ENCODE measurements at places on chromosomes 4 and X.

- no peak for DNase-seq
These were observed 187.6 kb upstream of the GPC4 start for GRCh38 chrX:133602881-133603280.

GRCh38 chr4:141768954-141769353, 132.6 kb downstream of the IL15 start:
- no peak for DNase-seq

DNA sequence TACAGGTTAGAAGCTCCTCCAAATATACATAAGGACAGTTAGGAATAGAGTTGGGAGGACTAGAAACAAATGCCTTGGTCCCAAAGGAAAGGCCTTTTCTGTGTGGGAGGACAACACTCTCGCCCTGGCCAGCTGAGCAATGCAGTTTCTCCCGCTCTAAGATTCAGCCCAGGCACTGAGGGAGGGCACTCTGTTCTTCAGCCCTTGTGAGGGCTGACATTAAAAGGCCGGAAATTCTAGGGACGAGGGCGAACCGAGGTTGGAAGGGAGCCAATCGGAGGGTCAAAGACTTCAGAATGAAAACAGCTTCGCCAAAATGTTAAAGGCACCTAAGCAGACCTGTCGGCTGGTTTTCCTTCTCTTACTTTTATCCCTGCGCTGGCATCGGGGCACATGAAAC, 2.9 kb upstream of the PTCHD1 start:
- no peak for DNase-seq

DNA sequence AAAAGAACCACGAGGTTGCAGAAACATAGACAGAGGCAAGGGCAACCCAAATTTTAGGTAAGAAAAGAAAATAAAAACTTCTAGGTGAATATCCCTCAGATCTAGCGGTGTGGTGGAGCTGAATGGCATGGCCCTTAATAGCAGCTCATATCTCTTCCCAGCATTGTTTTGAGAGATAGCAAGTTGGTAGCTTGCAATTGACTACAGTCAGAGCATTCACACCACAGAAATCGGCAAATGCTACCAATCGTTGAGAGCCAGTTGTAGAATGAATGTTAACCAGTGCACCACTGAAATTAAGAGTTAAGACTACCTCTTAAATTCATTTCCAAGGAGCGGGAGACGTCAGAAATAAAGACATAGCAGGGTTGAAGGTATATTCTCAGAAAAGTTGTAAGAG, 184.0 kb upstream of the KIT start:
- no peak for DNase-seq

DNA sequence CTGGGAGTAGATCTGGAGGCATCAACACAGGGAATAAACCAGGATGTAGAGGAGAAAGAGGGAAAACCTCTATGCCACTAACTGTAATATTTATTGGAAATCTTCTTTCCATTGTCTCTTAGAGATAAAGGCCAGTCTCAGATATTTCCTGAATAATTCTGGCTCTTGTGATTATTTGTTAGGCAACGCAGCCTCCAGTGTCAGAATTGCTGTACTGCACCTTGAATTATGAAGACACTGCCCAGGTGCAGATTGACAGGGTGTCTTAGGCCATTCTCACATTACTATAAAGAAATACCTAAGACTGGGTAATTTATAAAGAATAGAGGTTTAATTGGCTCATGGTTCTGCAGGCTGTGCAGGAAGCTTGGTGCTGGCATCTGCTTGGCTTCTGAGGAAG, 100.7 kb upstream of the ZDHHC15 start:
- no peak for DNase-seq

- DNase-seq = no peak
These were observed 22.0 kb downstream of the GUCY1B1 start for GRCh38 chr4:155780775-155781174.

- DNase-seq = no peak
These were observed 1153.6 kb downstream of the FSTL5 start for GRCh38 chr4:161010227-161010626.

DNA sequence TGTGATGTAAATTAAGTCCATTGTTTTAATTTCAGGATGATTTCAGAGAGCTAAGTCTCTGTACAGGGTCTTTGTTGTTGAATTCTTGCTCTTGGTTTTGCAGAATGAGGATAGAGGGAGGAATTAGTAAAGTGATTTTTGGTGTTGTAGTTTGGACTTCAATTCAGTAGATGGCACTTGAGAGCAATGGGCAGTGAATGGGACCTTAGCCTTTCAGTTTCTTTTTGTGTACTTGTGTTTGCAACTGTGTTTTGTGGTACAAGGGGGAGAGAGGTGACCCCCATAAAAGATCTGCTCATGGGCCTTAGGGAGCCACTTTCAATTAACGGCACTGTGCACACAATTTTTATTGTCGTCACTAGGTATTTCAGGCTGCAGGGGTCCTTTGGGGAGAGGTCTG, 340.0 kb downstream of the DCAF12L2 start:
- DNase-seq = no peak

DNA sequence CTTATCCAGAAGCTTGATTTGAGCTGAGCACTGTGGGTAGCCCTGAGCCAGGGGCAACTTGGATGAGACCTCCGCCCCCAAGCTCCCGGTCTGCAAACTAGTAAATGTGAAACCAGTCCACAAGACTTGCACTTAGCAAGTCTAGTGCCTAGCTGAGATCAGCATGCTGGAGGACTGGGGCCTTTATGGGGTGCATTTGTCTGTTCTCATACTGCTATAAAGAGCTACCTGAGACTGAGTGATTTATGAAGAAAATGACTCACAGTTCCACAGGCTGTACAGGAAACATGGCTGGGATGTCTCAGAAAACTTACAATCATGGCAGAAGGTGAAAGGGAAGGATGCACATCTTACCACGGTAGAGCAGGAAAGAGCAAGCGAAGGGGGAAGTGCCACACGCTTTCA, 42.1 kb upstream of the HOPX start:
- no peak for DNase-seq

GRCh38 chr4:46081248-46081647, 42.6 kb downstream of the GABRG1 start:
- no peak for DNase-seq

DNA sequence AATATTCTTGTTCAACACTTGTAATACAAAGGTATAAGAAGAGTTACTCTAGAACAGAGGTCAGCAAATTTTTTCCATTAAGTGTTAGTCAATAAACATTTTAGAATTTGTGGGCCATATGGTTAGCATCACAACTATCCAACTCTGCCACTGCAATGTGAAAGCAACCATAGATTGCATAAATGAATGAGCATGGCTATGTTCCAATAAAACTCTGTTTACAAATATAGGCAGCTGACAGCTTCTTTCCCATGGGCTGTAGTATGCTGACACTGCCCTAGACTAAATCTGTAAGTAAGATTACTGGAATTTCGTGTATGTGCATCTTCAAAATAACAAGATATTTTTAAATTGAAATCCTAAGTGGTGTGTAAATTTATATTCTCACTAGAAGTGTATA, 73.7 kb downstream of the GABRA2 start:
- DNase-seq = no peak

DNA sequence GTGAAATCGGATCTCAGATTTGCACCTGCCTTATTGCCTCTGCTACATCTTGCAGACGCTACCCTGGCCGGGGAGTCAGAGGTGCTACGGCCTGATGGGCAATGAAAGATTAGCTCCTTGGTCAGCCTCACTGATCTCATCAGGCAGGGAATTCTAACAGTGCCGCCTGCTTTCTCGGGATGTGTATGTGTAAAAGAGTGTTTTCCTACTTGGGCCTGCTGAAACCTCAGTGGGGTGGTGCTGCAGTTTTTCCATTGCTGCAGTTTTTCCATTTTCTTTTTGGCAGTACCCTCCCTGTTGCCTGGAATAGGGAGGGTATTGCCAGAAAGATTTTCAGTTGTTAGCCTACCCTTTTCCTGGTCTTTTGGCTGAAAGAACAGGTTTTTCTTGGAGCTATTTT, 117.5 kb downstream of the CDKL5 start:
- DNase-seq = no peak

- DNase-seq = peak; percentile 24
These were observed 407.4 kb upstream of the AADAT start for GRCh38 chr4:170497112-170497511.

GRCh38 chr4:105625214-105625613, 72.8 kb downstream of the ARHGEF38 start:
- DNase-seq = no peak

DNA sequence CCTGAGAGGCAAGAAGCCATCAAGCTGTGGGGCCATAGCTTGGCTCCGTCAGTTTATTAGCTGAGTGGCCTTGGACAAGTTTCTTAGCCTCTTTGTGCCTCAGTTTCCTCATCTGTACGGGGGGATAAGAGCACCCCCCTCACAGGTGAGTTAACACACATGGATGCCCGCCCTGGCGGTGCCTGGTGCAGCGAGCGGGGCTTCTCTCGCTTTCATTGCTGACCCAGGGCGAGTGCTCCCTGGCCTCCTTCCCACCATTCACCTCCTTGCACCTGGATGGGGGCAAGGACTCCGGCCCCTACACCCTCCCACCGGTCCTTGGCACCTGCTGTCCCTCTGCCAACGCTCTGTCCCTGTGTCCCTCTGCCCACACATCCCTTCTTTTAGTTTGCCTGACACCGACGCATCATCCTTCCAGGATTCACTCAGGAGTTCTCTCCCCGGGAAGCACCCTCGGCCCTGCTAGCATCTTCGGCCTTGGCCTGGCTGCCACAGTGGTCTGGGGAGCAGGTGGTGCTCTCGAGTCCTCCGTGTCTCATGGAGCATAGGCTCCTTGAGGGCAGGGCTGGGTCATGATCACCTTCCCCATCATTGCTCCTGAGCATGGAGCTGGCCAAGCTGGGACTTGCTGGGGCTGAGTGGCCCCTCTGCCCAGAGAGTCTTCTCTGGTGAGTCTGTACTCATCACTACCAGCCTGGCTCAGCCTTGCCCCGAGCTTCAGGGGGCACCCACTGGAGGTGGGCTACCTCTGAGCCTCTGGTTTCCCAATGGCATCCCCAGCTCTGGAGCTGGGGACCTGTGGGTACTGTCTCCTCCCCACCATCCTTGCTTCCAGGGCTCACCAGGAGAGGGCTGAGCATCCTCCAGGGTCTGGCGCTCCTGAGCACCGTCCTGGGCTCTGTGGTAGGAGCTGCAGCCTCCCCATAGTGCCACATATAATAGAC, 53.8 kb upstream of the SORCS2 start:
- no peak for DNase-seq

GRCh38 chr4:173529477-173530325, at the start of gene HAND2:
TSS of gene HAND2 (minus strand) at chr4:173530229. CDS start at chr4:173529289, 940 bp downstream.
- no peak for DNase-seq

DNA sequence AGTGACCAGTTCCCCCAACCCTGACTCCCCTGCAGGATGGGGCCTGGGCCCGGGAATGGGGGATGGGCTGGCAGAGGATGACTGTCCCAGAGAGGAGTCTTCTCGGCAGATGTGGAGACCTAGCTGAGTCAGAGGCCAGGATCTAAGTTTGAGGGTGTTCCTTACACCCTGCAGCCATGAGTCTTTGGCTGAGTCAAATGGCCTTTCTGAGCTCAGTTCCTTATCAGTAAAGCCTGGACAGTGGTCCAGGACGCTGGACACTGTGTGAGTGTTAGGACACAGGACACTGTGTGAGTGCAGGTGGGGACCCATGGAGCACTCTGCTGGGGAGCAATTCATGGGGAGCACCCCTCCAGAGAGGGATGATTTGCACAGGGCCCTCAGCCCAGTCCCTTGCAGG, 5.0 kb downstream of the IL9R start:
- no peak for DNase-seq

DNA sequence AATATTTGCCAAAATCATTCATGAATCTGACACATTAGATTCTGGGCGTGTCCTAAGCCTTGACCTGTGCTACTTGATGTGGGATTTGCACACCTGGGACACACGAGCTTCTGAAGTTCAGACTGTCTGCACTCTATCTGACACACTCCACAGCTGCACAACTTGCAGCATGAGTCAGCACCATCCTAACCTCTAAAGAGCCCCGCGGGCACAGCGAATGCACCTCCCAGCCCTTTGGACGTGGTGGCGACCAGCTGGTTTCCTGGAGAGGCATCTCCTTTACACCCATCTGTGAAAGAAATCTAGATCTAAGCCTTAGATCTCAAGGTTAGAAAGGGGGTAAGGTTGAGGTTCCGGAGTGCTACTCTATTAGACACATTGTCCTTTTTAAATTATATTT, 69.2 kb downstream of the SORBS2 start:
- peak; percentile 53 for DNase-seq

- DNase-seq = no peak
These were observed 38.1 kb downstream of the LAMTOR3 start for GRCh38 chr4:99856166-99856565.

DNA sequence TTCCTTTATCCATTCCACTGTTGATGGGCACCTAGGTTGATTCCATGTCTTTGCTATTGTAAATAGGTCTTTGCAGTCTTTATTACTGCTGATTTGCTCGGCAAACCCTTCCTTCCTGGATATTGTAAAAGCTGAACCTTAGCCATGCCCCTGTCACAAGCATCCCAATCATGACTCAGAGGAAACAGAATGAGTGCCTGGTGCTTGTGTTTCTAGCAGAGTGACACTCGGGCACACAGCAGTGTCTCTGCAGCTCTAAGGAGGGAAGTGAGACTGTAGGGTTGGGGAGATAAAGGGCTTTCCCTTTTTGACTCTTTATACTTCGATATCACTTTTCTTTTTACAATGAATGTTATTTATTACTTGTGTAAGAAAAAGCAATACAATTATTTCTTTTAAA, 83.3 kb downstream of the AKAP4 start:
- no peak for DNase-seq
